AG04449 (cell line): ENCODE measurements at places on chromosomes 5 and 9.

GRCh38 chr9:14131356-14132088 is 182.4 kb downstream of the NFIB start:
- DNase-seq, result no peak

DNA sequence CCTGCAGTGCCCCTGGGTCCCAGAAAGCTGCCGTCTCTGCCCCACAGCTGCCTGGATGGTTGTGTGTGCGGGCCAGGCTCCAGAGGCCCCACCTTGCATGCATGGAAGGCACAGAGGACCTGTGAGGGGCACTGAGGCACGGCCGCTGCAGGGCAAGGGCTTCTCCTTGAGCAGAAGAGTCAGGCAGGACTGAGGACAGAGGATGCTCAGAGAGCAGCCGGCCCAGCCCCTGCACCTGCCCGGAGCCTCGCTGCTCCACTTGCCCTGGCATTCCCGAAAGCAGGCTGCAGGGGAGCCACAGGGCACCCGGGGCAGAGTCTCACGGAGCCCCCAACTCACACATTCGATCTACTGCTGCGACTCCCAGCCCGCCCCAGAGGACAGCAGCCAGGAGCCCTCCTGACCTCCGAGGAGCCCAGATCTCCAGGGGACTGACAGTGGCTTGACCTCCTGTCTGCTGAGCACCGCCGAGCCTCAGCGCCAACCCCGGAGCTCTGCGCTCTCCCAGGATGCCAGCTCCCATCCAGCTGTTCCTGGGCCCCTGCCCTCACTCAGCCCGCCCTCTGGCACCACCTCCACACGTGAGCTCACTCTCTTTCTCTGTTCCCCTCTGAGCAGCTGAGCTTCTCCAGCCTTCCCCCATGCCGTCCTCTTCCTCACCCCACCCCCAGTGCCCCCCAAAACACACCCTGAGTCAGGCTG is 95.0 kb downstream of the KCNT1 start:
- DNase-seq, result no peak

- DNase-seq, result no peak
Measured at GRCh38 chr5:115428248-115428647, 116.3 kb downstream of the FEM1C start.

- DNase-seq, result no peak
Measured at GRCh38 chr5:58208674-58209073, 251.2 kb downstream of the PLK2 start.
